ENCODE measurements at places on chromosomes 4 and X. TPM values are rescaled to one million over a fixed set of nuclear protein-coding genes. Genes with fewer than 3 reads are reported as not detected.

DNA sequence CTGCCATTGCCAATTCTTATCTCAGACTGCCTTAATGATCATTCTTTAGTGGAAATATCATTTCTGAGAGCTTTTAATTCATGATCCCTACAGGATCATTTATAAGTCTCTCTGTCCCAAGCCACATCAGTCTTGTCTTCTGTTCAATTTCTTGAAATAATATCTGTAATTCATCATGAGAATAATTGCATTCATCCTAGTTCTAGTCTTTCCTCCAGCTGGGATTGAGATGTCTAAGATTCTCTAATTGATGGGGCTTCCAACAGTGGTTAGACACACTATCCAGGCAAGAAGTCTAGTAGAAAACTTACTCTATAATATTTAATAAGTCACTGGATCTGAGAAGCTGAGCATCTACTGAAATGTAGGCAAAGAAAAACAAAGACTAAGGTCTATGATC, 854.7 kb upstream of the ADGRL3 start:
- H3K4me1 ChIP-seq = no peaks in the 10 kb centered on the region
- no peak for DNase-seq
- H3K4me3 ChIP-seq = no peak overlapping the region

- H3K27me3 ChIP-seq = no peaks in the 10 kb centered on the region
- H3K4me1 ChIP-seq = no peaks in the 10 kb centered on the region
- H3K36me3 ChIP-seq = no peaks in the 10 kb centered on the region
- no peak overlapping the region for H3K4me3 ChIP-seq
- H3K27ac ChIP-seq = no peak overlapping the region
These were observed 34.0 kb upstream of the UCP1 start for GRCh38 chr4:140602714-140603113.

DNA sequence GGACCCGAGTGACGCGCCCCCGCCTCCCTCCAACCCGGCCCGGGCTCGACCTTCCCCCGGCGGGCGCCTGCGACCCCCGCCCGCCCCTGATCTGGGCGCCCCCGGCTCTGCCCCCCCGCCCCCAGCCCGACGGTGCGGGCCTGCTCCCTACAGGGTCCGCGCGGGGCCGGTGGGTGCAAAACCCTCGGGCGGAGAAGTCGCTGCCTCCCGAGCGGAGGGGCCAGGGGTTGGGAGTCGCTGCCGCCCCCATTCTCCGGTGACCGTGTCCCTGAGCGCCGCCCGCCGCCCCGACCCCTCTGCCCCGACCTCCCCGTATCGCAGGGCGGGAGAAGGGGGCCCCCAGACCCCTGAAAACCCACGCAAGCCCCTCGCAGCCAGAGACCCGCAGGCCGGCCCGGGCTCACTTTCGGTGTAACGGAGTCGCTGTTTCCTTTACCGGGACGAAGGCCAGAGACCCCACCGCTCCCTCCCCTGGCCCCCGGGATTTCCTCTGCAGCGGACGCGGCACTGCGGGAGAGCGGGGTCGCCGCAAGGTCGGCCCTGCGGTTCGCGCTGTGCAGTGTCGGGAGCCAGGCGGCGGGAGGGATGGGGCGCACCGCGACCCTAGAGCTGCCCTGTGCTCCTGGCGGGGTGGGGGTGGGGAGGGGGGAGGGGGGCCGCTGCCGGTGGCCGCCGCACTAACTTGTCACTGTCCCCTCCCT, 729 bp upstream of the CPLX1 start:
- H3K4me3 ChIP-seq = no peak overlapping the region
- H3K4me1 ChIP-seq = no peaks in the 10 kb centered on the region
- H3K27me3 ChIP-seq = no peaks in the 10 kb centered on the region
- H3K36me3 ChIP-seq = no peaks in the 10 kb centered on the region
- H3K27ac ChIP-seq = no peak overlapping the region

DNA sequence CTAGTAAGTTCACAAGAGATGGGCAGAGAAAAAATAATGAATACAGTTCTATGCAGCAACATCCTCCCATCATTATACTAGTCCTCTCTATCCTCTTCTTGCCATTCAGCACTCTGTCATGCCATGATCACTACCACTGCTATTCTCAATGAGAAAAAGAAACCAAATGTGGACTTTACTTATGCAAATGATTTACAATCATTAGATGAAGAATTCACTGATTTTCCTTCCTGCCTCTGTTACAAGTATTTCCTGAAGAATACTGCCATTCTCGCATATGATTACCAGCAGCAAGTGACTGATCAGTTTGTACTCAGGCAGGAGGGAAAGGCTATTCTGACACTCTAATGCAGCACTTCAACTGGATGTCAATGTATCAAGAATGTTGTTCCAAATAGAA, 50.3 kb downstream of the WDFY3 start:
- H3K27me3 ChIP-seq = no peaks in the 10 kb centered on the region
- H3K27ac ChIP-seq = no peak overlapping the region
- no peaks in the 10 kb centered on the region for H3K36me3 ChIP-seq
- DNase-seq = no peak
- H3K4me1 ChIP-seq = peaks cover 9% of the 10 kb centered on the region

GRCh38 chrX:114842181-114842580, 175.2 kb downstream of the IL13RA2 start:
- H3K4me1 ChIP-seq = no peaks in the 10 kb centered on the region
- no peak overlapping the region for H3K4me3 ChIP-seq
- no peaks in the 10 kb centered on the region for H3K36me3 ChIP-seq

DNA sequence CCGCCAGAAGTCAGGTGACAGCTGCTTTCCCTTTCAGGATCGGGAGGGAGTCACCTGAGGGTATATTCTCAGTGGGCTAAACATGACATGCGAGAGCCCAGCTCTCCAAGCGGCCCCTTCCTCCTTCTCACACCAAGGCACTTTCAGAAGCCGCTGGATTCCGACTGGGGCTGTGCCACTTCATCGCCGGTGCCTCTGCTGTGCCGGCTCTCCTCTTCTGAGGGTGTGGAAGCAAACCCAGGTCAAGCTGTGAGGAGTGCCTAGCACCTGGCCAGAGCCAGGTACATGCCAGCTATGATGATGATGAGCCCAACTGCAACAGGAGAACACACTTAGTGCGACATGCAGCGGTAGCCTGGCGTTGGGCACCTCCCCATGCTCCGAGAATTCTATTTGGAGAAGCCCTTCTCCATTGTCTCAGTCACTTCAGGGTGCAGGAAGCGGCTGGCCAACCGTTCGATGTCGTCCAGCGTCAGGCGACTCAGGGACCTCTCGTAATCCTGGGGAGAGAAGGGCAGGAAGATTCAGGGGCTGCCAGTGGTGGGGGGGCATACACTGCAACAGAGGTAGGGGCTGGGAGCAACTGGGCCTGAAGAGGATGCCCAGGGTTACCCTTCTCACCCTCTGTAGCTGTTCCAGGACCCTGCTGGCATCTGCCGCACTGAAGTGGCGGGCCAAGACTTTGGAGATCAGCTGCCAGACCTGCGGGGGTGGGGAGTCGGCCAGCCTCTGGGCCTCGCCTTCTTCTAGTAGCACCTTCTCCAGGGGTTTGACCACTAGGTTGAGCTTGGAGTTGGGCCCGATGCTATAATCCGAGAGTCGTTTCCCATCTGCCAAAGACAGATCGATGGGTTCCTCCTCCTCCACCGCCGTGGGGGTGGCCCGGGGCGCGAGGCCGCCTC, 1.0 kb downstream of the UBL4A start:
- DNase-seq = no peak
- no peaks in the 10 kb centered on the region for H3K27me3 ChIP-seq
- no peaks in the 10 kb centered on the region for H3K36me3 ChIP-seq

- no peaks in the 10 kb centered on the region for H3K36me3 ChIP-seq
- H3K4me1 ChIP-seq = no peaks in the 10 kb centered on the region
- no peak overlapping the region for H3K27ac ChIP-seq
- no peak overlapping the region for H3K4me3 ChIP-seq
These were observed 183.1 kb upstream of the LEF1 start for GRCh38 chr4:108351791-108352190.

DNA sequence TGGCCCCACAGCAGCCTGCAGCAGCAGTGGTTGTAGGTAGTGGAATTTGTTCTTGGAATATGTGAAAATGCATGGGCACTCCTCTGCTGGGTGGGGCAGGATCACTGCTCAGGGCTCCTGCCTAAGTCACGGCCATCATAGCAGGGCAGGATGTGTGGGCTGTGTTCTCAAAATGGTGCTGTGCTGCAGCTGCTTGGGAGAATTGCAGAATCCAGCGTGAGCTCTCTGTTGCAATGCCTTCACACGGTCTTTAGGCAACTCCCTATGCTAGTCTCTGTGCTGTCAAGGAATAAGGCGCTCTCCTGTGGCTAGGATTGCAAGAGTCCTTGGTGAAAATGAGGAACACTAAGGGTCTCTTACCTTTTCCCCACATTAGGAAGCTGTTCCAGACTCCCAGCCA, 42.9 kb downstream of the F8 start:
- H3K4me3 ChIP-seq = no peak overlapping the region
- no peak overlapping the region for H3K27ac ChIP-seq
- no peaks in the 10 kb centered on the region for H3K4me1 ChIP-seq
- no peaks in the 10 kb centered on the region for H3K27me3 ChIP-seq

- H3K4me1 ChIP-seq = no peaks in the 10 kb centered on the region
- no peaks in the 10 kb centered on the region for H3K27me3 ChIP-seq
- no peak overlapping the region for H3K4me3 ChIP-seq
- H3K36me3 ChIP-seq = no peaks in the 10 kb centered on the region
- no peak overlapping the region for H3K27ac ChIP-seq
- no peak for DNase-seq
These were observed 9.9 kb upstream of the SCOC start for GRCh38 chr4:140363558-140363957.

DNA sequence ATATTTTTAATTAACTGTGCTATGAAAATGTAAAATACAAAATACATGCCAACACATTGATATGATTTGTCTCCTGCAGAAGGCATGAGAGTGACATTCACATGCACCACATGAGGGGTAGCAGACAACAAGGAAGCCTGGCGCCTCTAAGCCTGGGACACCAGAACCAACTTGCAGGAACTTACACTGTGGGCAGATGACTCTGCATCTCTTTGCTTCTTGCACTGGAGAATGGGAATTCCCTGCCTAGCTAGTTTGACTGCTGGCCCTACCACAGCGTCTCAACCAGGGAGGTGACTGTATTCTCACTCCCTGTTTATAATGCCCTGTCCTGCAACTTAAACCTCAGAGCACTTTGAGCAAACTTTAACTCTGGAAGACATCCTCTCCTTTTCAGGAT, 40.5 kb downstream of the PAGE2 start:
- H3K4me1 ChIP-seq = no peaks in the 10 kb centered on the region
- no peak for DNase-seq
- H3K36me3 ChIP-seq = no peaks in the 10 kb centered on the region
- H3K27me3 ChIP-seq = peaks cover 5% of the 10 kb centered on the region

- H3K27me3 ChIP-seq = no peaks in the 10 kb centered on the region
- no peak overlapping the region for H3K27ac ChIP-seq
- DNase-seq = no peak
These were observed 177.3 kb downstream of the BANK1 start for GRCh38 chr4:101967697-101968346.

DNA sequence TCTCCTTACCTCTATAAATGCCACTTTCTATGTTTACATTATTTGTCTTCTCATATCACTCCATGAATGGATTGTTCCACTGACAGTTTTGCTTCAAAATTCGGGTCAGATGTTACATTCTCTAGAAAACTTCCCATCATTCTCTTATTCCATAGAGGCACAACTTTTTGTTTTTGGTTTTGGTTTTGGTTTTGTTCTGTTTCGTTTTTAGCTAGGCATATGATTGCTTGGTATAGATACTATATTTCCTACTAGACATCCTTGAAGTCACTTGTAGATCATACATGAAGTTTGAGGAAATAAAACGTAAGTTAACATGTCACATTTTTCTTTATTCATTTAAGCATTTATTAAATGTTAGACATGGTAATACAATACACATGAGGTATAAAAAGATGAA, 961.0 kb downstream of the PCDH18 start:
- DNase-seq = no peak
- H3K4me1 ChIP-seq = no peaks in the 10 kb centered on the region
- H3K36me3 ChIP-seq = no peaks in the 10 kb centered on the region

GRCh38 chr4:24370421-24370820, 213.9 kb downstream of the DHX15 start:
- H3K4me1 ChIP-seq = peaks cover 17% of the 10 kb centered on the region
- no peak overlapping the region for H3K27ac ChIP-seq
- H3K36me3 ChIP-seq = no peaks in the 10 kb centered on the region
- no peaks in the 10 kb centered on the region for H3K27me3 ChIP-seq

- H3K27me3 ChIP-seq = no peaks in the 10 kb centered on the region
- no peak for DNase-seq
- no peak overlapping the region for H3K4me3 ChIP-seq
- H3K36me3 ChIP-seq = no peaks in the 10 kb centered on the region
- no peak overlapping the region for H3K27ac ChIP-seq
These were observed 28.9 kb downstream of the AFF1 start for GRCh38 chr4:86963697-86964096.

DNA sequence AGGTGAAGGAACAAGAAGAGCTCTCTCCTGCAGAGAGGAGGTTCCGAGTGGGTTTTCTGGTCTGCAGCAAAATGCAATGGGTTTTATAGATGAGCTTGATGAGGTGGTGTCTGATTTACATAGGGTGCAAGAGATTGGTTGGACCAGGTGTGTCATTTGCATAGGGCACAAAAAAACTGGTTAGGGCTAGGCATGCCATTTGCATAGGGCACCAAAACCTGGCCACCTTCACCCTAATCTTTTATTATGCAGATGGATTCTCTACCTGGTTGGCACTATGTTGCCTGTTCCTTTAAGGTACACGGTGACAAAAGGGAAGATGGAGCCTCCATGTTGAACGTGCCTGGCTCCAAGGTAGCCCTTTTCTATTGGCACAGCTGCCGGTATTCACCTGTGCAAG, 94.5 kb upstream of the PRKX start:
- no peak for DNase-seq
- H3K36me3 ChIP-seq = no peaks in the 10 kb centered on the region
- no peaks in the 10 kb centered on the region for H3K27me3 ChIP-seq
- H3K4me3 ChIP-seq = no peak overlapping the region
- H3K27ac ChIP-seq = no peak overlapping the region

GRCh38 chr4:140065393-140065792, 88.6 kb downstream of the MAML3 start:
- H3K36me3 ChIP-seq = no peaks in the 10 kb centered on the region
- DNase-seq = no peak
- peaks cover 15% of the 10 kb centered on the region for H3K4me1 ChIP-seq
- no peaks in the 10 kb centered on the region for H3K27me3 ChIP-seq
- H3K4me3 ChIP-seq = no peak overlapping the region

- no peak overlapping the region for H3K4me3 ChIP-seq
- DNase-seq = no peak
- no peak overlapping the region for H3K27ac ChIP-seq
- no peaks in the 10 kb centered on the region for H3K27me3 ChIP-seq
- no peaks in the 10 kb centered on the region for H3K36me3 ChIP-seq
- no peaks in the 10 kb centered on the region for H3K4me1 ChIP-seq
These were observed 43.3 kb downstream of the HOPX start for GRCh38 chr4:56637791-56638190.

- H3K27ac ChIP-seq = no peak overlapping the region
- H3K4me1 ChIP-seq = no peaks in the 10 kb centered on the region
- H3K27me3 ChIP-seq = no peaks in the 10 kb centered on the region
- no peak for DNase-seq
- H3K4me3 ChIP-seq = no peak overlapping the region
These were observed 4.8 kb downstream of the SOWAHD start for GRCh38 chrX:119763181-119763580.

GRCh38 chr4:128256539-128256938, 31.1 kb downstream of the PGRMC2 start:
- no peaks in the 10 kb centered on the region for H3K27me3 ChIP-seq
- H3K36me3 ChIP-seq = no peaks in the 10 kb centered on the region
- H3K4me3 ChIP-seq = no peak overlapping the region
- H3K27ac ChIP-seq = no peak overlapping the region
- no peaks in the 10 kb centered on the region for H3K4me1 ChIP-seq
- DNase-seq = no peak

The SRPX gene
- 7.7 TPM for total RNA-seq

The POU3F4 gene
- total RNA-seq = not detected

The ODAPH gene
- not detected for total RNA-seq

The PRKG2 gene
- total RNA-seq = not detected

The SLC6A8 gene
- total RNA-seq = 3.3 TPM

The CTAG1A gene
- not detected for total RNA-seq

The CITED1 gene
- not detected for total RNA-seq

The S100G gene
- not detected for total RNA-seq

All from right lobe of liver (tissue), 6 donors.